ENCODE measurements at places on chromosomes 11 and 22.

DNA sequence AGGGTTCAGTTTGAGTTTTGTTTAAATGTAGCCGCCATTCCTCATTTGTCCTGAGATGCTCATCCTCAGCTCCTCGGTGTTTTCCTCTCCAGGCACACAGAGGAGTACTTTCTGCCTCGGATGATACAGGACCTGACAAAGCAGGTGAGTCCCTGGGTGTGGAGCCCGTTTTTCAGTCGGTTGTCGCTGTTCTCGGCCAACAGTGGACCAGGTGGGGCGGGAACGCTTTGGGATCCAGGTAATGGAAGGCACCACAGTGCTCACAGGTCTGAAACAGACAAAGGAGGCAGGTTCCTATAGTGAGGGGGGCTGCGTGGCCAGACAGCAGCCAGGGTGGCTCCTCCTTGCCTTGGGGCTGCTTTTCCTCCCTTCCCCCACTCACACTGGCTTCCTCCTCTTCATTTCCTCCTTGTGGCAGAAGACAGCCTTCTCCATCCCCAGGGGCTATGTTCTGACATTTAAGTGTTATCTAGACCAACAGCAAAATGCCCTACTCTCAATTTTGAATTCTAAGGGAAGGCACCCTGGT lies 19.4 kb downstream of the NADSYN1 start:
- no peak for DNase-seq

DNA sequence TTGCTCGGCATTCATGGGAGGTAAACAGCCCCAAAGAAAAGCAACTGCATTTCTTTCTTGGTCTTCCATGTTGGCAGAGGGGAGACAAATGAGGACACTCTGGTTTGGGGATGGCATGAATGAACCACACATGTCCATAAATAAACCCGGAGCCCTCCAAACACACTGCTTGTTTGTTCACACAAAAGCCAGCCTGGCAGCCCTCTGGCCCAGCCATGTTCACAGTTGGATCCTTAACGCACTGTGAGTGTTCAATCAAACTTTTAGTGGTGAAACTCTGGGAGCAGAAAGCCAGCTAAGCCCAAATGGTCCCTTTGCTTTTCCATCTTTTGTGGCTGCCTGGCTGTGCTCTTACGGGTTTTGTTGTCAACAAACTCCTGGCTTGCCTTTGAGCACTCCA lies 336.8 kb downstream of the CADM1 start:
- no peak for DNase-seq

GRCh38 chr22:40156001-40156516 lies 21.7 kb upstream of the TNRC6B start:
- DNase-seq = peak; percentile 69

GRCh38 chr11:94046796-94047195 lies 25.6 kb downstream of the HEPHL1 start:
- DNase-seq = no peak

GRCh38 chr22:38240734-38241252 lies 32.0 kb downstream of the TMEM184B start:
- DNase-seq = peak; percentile 60

GRCh38 chr11:14259878-14260277 lies 99.1 kb downstream of the RRAS2 start:
- no peak for DNase-seq

DNA sequence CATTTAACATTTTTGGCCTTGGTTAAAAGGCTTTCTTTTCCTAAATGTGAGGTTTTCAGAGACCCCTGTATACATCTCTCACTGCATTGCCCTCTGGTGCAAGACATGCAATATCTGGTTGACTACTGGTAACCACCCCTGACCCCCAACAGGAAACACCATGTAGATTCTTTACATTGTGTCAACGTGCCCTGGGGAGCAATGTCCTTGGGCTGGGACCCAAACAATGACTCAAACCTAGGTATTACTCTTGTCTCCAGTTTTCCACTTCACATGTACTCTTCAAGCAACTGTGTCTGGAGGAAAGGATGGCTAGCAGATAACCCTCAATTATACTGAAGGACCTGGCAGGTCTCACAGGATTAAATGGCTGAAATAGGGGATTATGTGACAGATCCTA lies 1.1 kb upstream of the GPR83 start:
- peak; percentile 34 for DNase-seq

DNA sequence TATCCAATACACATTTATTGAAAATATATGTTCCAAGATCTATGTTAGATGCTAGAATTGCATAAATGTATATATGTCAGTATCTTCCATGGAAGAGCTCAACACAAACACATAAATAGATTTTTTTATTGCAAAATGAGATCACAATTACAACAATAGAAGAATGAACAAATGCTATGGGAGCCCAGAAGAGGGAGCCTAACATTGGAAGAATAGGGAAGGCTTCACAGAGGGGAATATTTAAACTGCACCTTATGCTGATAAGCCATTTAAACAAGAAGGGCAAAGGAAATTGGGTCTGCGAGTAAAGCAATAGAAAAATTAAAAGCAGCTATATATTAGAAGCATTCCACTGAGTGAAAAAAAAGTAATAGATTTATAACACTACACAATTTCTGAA lies 96.1 kb upstream of the LRRC55 start:
- DNase-seq = no peak

DNA sequence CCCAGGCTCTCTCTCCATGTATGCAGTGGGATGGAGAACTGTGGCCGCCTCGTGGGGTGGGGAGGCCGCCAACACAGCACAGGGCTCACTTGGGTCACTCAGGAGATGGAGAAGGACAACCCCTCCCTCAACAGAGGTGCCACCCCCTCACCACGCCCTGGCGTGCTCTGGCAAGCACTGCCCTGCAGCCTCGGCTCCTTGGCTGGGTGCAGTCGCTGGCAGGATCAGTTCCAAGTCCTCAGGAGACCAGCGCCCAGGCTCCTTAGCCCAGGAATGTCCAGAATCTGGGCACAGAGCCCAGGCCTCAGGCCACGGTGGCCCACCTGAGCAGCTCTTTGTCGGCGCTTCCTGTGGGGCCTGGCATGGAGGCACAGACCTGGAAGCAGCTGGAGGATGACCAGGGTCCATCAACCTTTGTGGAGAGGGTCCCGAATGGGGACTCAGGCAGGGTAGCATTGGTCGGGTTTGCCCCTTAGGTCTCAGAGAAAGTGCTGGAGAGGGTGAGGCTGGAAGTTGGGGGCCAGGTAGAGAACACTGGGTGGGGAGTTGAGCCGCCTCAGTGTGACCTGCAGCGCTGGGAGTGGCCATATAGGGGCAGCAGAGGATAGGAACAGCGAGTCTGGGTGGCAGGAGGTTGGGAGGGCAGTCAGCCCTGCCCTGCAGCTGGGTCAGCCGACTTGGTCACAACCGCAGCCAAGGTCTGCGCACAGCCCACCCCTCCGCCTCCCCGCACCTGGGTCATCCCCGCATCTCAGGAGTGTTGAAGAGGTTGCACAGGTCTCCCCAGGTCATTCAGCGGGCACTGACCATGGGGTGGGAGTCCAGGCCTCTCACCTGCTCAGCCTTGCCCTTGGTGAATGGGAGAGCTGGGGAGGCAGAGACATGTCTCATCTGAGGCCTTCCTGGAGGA lies 8.2 kb downstream of the SUSD2 start:
- no peak for DNase-seq

GRCh38 chr11:10021563-10021962 lies 272.5 kb downstream of the SBF2 start:
- no peak for DNase-seq
